T47D (cell line): ENCODE measurements at places on chromosomes 2 and 18.
A peak's percentile ranks its signal among the peaks of the same experiment; 100 is the strongest.

DNA sequence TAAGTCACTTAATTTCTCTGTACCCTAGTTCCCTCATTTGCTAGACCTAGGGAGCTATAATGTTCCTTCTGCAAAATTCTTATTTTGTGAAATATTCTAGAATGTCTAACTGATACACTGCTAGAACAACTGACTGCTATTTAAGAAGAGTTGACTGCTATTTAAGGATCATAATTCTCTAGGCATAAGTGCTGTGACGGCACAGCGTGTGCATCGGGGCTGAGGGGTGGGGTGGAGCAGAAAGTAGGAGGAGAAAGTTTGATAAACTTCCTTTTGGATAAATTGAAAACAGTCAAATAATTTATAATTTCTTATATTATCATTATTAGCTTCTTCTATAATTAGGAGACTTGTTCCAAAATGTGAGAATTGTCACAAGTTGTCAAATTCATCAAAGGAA is 10.4 kb upstream of the ACTR3 start:
- DNase-seq = no peak

DNA sequence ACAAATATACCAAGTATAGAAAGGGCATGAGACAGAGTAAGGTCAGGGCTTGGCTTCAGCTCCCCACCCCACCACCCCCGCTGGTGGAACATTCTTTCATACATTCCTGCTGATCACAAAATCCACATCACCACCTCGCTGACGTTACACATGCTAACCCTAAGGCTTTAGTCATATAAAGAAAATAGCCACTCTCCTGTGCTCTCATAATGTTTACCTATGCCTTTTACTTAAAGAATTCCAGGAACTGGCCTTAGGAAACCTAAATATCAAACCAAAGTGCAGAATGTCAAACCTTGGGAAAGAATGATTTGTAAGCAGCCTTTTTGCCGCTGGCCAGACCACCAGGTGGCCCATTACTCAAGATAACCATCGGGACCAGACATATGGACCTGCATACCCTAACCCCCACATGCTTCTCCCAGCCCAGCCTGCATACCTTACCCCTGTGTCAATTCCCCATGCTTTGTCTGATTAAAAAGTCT is 136.3 kb upstream of the SLC39A10 start:
- DNase-seq = no peak

- no peak for DNase-seq
Measured at GRCh38 chr2:127015106-127015910, 91.6 kb downstream of the BIN1 start.

DNA sequence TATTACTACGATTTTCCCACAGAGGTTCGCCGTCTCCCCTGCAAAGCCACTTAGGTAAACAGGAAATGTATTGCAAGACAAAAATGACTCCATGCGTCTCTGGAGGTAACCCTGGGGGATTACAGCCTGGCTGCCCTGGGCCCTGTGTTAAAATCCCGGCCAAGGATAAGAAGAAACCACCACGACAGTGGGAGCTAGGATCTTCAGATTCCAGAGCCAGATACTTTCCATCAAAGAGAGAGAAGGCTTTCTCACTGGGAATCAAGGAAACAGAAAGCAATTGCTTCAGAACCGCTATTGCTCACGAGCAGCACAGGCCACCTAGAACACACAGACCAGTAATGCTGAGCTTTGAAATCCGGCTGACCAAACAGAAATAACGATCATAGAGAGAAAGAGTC is 97.9 kb upstream of the ZNF516 start:
- DNase-seq = no peak

- no peak for DNase-seq
Measured at GRCh38 chr2:74894272-74894981, 60.5 kb downstream of the HK2 start.

- no peak for DNase-seq
Measured at GRCh38 chr18:57446322-57446721, 11.1 kb downstream of the ONECUT2 start.

GRCh38 chr18:70296289-70296688 is 7.4 kb downstream of the SOCS6 start:
- no peak for DNase-seq

GRCh38 chr2:142218471-142218870 is 87.7 kb upstream of the LRP1B start:
- no peak for DNase-seq

DNA sequence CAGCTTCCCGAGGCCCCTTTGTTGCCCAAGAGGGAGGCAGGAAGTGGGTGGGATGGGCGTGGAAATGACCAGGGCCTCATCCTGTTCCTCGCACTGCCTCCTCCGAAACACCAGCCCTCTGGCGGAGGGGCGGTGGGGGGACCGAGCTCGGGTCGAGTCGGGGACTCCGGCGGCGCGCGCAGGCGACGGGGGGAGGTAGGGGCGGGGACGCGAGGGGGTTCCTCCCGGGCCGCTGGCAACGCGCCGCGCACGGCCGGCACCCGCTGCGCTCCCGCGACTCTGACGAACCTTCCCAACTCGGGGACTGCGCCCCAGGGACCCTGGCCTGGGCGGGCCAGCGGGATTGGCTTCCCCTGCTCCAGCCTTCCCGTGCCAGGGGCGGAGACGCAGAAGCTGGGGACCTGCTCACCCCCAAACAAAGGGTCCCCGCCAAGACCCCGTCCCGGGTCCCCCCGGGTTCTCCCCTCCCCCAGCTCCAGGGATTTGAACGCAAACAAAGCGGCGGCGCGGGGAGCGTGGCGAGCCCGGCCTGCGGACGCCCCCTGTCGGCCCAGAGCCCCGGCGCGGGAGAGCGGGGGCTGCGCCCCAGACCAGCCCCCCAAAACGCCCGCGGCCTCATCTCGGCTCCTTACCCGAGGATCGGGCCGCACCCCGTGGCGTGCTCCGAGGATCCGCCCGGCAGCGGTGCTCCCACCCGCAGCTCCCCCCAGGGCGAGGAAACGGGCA is 1.2 kb downstream of the SEMA4C start:
- peak; percentile 79 for DNase-seq

DNA sequence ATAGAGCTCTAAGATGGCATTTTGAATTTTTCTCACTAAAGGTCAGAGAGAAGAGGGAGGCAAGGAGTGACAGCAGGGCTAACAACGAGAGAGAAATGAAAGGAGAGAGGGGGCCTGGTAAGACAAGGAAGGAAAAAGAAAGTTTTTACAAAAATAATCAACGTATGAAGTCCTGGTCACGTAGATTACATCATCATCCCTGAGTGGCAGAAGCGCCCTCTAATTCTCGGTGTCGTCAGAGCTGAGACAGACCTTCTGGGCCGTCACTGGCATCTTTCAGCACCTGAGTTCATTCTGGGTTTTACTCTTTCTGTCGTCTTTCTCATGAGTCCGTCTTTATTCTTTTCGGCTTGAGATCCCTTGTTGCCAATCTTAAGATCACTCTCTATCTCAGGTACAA is 329.8 kb downstream of the ALK start:
- no peak for DNase-seq

DNA sequence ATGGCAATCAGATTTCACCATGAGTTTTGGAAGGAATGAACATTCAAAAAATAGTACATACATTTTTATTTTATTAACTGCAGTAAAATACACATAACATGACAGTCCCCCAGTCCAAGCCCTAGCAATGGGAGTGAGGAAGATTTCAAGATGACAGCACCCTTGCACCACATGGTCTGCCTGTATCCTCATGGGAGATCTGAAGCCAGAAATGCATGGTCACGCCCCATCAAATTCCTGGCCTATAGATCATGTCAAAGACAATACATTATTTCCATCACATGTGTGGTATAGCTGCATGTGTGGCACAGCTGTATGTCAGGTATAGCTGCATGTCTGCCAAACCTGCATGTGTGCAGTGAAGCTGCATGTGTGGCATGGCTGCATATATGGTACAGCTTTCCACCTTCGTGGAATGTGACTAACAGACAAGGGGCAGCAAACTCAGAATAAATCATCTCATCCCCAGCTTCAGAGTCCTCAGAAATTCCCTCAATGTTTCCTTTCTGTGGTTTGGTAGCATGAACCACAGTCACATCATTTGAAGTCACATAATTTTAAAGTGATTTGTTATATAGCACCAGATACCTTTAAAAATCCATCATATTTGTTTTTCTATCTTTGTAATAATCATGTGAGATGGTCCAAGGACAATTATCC is 518.2 kb upstream of the SOX11 start:
- DNase-seq = no peak

DNA sequence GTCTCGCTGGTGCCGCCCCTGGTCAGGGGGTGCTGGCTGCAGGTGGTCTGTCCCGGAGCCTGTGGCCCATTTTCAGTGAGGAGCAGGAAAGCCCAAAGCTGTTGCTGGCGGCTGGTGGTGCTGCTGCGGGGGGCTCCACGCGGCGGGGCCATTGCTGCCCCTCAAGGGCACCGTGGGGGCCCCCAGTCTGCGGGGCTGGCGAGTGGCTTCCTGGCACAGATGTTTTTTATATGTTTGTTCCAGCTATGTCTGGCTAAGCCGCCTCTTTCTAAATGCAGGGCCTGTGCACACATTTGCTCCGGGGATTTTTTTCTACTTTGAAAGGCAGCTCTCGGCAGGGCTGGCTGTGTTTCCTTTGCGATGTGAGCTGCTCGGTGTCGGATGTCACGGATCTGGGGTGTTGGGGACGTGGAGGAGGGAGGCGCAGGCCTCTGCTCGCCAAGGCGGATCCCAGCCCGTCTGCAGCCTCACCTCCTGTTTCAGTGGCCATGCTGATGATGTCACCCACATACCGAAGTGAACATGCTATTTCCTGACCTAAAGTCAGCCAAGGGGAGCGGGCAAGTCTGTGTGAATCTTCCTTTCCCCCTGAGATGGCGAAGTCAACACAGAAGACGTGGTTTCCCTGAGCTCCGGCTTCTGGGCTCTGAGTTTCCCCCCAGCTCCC is 112.0 kb upstream of the CTDP1 start:
- DNase-seq = peak; percentile 13

GRCh38 chr2:152858594-152859265 is 140.3 kb downstream of the ARL6IP6 start:
- DNase-seq = no peak

DNA sequence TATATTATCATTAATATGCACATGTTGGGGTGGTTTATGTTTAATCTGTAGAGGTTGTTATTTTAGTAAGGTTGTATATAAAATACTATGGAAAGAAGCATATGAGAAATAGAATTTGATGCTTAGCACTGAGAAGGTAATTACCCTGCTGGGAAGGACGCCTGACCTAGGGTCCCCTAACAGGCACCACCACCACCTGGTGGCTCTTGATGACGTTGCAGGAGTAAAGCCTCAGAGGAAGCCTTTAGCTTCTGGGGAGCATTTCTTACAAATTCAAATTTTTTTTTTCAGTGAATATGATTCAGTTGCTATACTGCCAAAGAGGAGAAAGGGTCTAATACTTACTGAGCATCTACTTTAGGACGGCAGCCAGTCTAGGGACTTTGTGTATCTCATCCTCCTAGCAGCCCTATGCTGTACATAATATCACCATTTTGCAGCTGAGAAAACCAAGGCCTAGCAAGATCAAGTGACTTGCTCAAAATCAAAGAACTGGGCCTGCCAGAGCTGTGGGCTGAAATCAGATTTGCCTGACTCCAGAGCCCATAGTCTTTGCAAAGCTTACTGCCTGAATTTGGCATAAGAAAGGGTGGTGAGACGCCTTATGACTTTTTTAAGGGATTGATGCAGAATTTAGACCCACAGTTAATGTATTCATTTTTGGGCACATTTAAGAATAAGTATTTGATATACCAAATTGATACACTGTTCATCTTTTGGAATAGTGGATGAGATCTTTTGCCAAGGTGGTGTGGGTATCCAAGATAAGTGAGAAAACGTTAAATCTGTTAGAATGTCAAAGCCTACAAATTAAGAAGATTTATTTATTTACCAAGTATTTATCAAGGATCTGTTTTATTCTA is 78.8 kb upstream of the GAREM1 start:
- no peak for DNase-seq

DNA sequence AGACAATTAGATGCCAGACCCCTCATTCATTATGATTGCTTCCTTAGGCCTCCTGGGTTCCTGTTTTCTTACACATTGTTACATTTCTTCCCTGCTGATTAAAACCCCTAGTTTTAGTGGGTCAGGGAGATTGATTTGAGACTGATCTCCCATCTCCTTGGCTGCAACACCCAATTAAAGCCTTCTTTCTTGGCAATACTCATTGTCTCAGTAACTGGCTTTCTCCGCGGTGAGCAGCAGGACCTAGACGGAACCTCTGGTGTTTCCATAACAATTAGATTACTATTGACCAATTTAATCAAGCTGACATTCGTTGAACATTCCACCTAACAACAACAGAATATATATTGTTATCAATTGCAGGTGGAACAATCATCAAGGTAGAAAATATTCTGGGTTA is 1676.4 kb upstream of the SLC39A10 start:
- DNase-seq = no peak

GRCh38 chr2:230949966-230950873 is 25.2 kb upstream of the GPR55 start:
- DNase-seq = no peak

DNA sequence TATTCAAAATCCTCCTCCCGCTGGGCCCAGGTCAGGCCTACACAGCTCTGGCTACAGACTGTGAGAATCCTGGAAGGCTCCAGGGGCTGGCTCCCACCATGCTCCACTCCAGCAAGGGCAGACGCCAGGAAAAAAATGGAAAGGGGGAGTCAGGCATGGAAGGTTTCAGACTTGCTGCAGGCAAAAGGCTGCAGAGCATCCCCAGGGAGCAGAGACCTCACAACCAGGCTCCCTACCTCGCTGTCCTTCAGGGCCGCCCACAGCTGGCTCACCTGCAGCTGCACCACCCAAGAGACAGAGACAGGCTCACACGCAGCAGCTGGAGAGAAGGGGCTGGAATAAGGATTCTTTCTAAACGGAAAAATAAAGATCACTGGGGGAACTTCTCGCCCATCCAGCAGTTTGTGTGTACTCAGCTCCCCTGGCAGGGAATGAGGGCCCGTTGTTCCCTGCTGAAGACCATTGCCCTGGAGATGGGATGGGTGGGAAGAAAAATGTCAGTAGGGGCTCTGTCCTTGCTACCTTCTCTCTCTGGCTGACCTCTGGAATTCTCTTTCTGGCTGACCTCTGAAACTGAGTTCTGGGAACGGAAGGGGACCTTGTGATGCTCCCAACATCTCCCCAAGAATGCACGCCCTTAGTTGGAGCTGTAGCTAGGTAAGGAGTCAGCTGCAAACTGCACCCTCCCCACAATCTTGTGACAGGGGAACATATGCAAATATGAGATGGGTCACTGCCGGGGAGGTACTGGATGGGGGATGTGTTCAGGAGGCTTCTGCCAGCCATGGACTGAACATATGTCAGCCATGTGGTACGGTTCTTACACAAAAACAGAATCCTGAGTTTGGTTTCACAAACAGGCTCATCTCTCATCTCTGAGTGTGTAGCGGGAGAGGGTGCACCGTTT is 34.5 kb downstream of the BCL2 start:
- DNase-seq = no peak
